ENCODE measurements at places on chromosomes 2 and 18.

GRCh38 chr2:225064928-225065327 is 22.7 kb upstream of the DOCK10 start:
- no peak for DNase-seq

- DNase-seq = no peak
These were observed 118.1 kb downstream of the MYO1B start for GRCh38 chr2:191363267-191363666.

GRCh38 chr2:121196849-121197155 is 88.2 kb downstream of the TFCP2L1 start:
- no peak for DNase-seq

GRCh38 chr2:207448006-207448405 is 81.8 kb upstream of the CREB1 start:
- no peak for DNase-seq

DNA sequence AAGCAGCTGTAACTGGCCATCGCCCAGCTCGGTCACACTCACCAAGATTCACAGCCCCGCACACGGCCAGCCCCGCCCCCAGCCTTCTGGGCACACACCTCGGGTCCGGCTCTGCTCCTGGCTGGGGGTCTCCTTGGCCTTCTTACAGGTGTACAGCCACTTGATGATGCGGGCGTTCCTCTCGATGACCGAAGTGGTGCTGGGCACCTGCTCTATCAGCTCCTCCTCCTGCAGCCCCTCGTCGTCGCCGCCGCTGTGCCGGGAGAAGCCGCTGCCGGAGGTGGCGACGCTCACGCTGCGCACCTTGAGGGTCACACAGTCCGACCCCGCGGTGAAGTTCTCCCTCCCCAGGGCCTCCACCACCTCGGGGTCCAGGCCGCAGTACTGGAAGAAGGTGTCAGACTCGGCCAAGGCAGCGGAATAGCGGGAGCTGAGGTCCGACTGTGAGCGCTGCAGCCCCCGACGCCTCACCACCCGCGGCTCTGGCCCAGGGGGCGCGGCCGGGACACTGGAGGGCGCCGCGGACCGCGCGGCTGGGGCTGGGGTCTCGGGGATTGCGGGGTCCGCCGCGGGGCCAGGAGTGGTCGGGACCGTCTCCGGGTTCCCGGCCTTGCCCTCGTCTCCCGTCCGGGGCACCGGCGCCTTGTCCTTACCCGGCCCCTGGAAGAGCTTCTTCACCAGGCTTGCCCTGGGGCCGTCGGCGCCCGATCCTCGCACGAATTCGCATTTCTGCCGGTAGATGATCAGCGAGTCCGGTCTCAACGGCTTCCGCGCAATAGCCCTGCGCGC is 769 bp downstream of the FAM110C start:
- DNase-seq = peak; percentile 33

DNA sequence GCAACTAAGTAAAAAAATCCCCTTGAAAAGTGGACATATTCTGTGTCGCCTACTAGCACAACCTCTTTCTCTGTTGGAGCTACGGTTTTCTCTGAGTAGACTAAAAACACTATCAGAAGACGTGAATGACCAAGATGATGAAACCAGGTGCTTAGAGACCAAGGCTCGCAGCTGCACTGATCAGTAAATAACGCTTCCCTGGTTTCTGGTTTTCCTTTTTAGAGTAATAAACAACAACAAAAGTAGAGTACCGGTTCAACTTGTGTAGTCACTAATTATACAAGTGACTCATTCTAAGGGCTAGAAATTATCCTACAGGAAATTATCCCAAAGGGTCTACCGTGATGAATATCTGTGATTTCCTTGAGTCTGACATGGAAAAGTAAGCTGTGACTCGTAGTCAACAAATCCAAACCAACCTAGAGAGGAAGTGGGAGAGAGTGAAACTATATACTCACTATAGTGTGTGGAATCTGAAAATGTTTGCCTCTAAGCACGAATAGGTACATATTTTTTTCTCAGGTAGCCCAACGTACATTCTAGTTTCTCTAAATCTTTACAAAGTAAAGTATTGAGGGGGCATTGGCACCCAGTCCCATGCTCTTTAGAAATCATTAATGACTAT is 17.8 kb downstream of the RASGRP3 start:
- no peak for DNase-seq

DNA sequence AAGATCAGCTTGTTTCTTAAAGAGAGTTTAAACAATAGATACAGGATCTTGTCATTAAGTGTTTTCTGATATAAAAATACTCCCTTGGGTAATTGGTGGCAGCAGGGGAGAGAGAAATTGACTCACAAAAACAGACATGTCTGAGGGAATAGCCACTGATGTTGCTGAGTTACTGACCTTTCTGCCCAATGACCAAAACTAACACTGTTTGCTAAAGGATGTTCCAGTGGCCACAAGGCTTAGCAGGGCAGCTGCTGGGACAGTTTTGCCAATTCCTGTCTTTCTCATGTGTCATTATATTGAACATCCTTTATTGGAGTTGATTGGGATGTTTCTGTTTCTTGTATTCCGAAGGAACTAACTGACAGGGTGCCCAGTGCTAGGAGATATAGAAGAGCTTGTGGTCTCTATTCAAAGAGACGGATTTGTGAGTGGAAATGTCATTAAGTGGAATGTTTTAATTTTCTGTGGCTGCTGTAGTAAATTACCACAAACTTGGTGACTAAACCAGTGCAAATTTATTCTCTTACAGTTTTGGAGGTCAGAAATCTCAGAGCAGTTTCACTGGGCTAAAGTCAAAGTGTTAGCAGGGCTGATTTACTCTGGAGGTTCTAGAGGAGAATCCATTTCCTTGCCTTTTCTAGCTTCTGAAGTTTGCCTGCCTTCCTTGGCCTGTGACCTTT is 124.8 kb upstream of the RMDN2 start:
- no peak for DNase-seq

- no peak for DNase-seq
These were observed 25.0 kb downstream of the WDFY1 start for GRCh38 chr2:223920109-223920508.

- no peak for DNase-seq
These were observed 31.9 kb upstream of the PNO1 start for GRCh38 chr2:68125821-68126220.

Measured in T-helper 2 cell (primary cell).